SW 1271 (cell line): ENCODE measurements at places on chromosomes 12 and 14.

GRCh38 chr12:71125949-71126348 lies 31.9 kb downstream of the TSPAN8 start:
- DNase-seq: no peak

DNA sequence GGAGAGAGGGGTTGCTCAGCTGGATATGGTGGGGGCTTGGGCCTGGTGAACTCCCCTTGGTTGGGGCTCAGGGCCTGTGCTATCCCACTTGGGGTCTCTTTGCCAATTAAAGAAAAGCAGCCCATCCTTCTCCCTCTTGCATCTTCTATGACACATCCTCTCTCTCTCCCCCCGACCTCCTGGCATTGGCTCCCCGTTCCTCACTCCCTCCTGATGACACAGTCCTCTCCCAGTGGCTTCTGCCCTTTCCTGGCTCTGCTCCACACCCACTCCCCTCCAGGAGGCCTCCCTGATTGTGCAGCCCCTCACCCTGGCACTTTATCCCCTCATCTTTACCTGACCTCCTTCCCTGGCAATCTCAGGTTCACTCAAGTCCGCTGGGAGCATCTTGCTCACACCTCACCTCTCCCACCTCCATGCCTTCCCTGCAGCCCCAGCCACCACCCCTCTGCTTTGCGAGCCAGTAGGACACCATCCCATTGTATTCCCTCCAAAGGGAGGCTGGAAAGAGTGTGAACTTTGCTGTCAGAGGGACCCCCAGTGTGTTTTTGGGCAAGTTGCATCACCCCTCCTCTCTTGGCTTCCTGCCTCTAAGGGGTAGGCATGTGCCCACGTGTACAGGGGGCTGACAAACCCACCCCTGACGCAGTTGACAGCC lies 10.7 kb downstream of the KRT80 start:
- no peak for DNase-seq

- no peak for DNase-seq
Observed at GRCh38 chr12:117002051-117002817, 91.5 kb downstream of the FBXW8 start.

- no peak for DNase-seq
Observed at GRCh38 chr12:29709054-29709453, 74.7 kb downstream of the TMTC1 start.

- no peak for DNase-seq
Observed at GRCh38 chr14:50319293-50319692, 7.2 kb downstream of the DMAC2L start.

- DNase-seq: no peak
Observed at GRCh38 chr12:100138803-100139098, 3.9 kb downstream of the BLTP3B start.

DNA sequence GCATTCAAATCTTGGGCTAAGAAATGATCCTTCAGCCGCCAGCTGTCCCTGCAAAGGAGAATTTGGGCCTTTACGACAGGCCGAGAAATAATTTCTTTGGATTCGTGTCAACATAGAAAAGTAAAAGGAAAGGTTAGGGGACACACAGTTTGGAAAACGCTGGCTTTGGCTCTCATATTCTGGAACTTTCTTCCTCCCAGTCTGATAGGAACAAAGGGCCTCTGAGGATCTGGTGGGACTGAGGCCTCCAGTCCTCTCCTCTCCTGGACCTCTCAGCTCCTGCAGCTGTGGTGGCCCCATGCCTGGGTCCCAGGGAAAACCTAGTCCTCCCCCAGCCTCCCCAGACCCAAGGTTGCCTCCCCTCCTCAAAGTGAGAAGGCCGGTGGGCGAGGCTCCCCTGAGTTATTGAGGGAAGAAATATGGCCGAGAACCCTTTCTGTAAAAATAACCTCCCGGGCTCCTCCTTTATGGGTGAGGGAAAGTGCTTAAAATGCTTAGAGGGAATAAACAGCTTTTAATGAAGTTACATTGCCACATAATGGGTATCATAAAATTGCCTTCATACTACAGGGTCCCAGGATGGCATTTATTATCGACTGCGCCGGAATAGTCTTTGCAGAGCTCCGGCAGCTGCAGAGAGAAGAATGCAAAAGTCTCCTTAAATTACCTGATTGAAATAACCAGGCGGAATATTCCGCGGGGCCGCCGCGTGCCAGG lies 188.3 kb downstream of the PHETA1 start:
- DNase-seq: no peak

DNA sequence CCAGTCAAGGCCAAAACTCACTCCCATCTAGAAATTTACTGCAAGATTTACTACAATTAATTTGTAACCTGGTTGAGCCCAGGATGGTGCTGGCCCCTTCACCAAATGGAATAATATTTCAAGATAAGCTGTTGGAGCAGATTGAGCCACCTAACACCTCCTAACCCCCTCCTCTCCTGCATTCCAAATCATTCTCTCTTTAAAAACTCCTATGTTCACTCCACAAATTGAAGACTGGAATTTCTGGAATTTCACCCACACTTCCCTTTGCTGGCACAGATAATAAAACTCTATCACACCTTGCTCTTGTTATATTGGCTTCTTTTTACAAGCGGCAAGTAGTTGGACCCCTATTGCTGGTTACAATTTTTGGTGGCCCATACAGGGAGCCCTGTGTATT lies 41.7 kb downstream of the MIS18BP1 start:
- no peak for DNase-seq

DNA sequence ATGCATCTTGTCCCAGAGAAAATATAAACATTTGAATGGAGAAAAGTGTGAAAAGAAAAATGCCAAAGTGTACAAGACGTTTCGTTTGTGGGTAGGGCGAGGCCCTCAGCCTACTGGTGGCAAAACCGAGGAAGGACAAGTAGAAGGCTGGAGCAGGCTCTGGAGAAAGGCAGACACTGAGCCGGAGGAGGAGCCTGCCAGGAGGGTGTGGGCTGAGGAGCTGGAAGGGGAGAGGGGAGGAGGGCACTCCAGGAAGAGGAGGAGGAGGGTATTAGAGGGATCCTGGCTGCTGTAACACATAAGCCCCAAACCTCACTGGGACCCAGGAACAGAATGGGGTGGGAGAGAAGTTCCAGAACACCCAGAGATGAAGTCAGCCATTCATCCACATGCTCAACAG lies 47.7 kb downstream of the CLMN start:
- DNase-seq: no peak

- DNase-seq: peak; percentile 58
Observed at GRCh38 chr12:10771132-10771733, 31.2 kb downstream of the TAS2R7 start.

DNA sequence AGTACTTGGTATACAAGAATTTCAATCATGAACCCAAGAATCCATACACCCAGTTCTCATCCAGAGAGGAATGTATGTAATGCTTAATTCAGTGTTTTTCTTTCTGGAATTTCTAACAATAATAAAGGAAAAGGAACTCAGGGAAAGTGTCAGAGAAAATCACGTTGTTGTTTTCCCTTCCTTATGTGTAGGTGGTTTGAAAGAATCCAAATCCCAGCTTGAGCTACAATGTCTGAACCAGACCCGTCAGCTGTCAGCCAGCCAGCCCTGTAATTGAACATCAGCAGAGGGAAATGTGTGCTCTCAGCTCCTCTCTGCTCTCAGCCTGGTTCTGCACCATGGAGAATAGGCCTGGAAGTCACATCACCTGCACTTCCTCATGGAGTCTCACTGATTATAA lies 126.5 kb downstream of the TMEM30B start:
- no peak for DNase-seq

- no peak for DNase-seq
Observed at GRCh38 chr12:41514907-41515306, 326.8 kb downstream of the PDZRN4 start.
